ENCODE measurements at places on chromosomes 6 and 20.

- no peaks in the 10 kb centered on the region for H3K36me3 ChIP-seq
- peaks cover 8% of the 10 kb centered on the region for H3K4me1 ChIP-seq
- peak; percentile 62 for DNase-seq
Measured at GRCh38 chr6:138722425-138723371, 50.9 kb upstream of the CCDC28A start.

- H3K4me3 ChIP-seq, result no peak overlapping the region
- DNase-seq, result no peak
- H3K4me1 ChIP-seq, result no peaks in the 10 kb centered on the region
- H3K36me3 ChIP-seq, result peaks cover 46% of the 10 kb centered on the region
- no peaks in the 10 kb centered on the region for H3K27me3 ChIP-seq
Measured at GRCh38 chr6:73476723-73477122, 15.2 kb downstream of the MTO1 start.

GRCh38 chr6:98928688-98929087 lies 19.1 kb downstream of the FBXL4 start:
- no peaks in the 10 kb centered on the region for H3K36me3 ChIP-seq
- H3K4me1 ChIP-seq, result no peaks in the 10 kb centered on the region
- no peaks in the 10 kb centered on the region for H3K27me3 ChIP-seq
- H3K4me3 ChIP-seq, result no peak overlapping the region
- DNase-seq, result no peak

GRCh38 chr20:45039475-45039820 lies 61.5 kb downstream of the KCNS1 start:
- peaks cover 19% of the 10 kb centered on the region for H3K4me1 ChIP-seq
- no peaks in the 10 kb centered on the region for H3K27me3 ChIP-seq
- H3K4me3 ChIP-seq, result no peak overlapping the region
- no peaks in the 10 kb centered on the region for H3K36me3 ChIP-seq
- no peak overlapping the region for H3K27ac ChIP-seq

GRCh38 chr6:53825532-53826321 lies 30.9 kb downstream of the LRRC1 start:
- no peak overlapping the region for H3K27ac ChIP-seq
- no peaks in the 10 kb centered on the region for H3K4me1 ChIP-seq
- H3K36me3 ChIP-seq, result no peaks in the 10 kb centered on the region
- no peaks in the 10 kb centered on the region for H3K27me3 ChIP-seq

- H3K4me3 ChIP-seq, result no peak overlapping the region
- no peaks in the 10 kb centered on the region for H3K4me1 ChIP-seq
- peaks cover 28% of the 10 kb centered on the region for H3K27me3 ChIP-seq
- no peak overlapping the region for H3K27ac ChIP-seq
- DNase-seq, result no peak
Measured at GRCh38 chr6:814378-815347, 121.7 kb upstream of the EXOC2 start.

DNA sequence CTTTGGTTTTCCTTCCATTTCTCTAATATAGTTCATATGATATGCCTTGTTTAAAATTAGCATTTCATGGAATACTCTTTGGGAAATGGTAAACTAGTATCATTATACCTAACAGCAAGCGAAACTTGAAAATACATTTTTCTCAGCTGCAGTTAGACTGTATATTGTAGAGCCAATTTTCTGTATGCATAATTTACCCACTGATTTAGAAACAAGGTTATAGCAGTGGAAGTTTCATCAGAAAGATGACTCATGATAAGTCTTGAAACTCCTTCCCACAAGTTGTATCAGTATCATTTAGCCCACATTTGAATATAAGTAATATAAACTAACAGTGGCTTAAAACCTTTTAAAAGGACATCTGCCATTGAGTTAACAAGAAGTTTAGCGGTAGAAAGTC lies 164.8 kb upstream of the BMP5 start:
- DNase-seq, result peak; percentile 34
- no peak overlapping the region for H3K4me3 ChIP-seq
- H3K27me3 ChIP-seq, result no peaks in the 10 kb centered on the region
- H3K27ac ChIP-seq, result peak overlapping the region; percentile 54
- H3K4me1 ChIP-seq, result peaks cover 31% of the 10 kb centered on the region

- H3K27me3 ChIP-seq, result no peaks in the 10 kb centered on the region
- H3K36me3 ChIP-seq, result no peaks in the 10 kb centered on the region
- peaks cover 21% of the 10 kb centered on the region for H3K4me1 ChIP-seq
- H3K27ac ChIP-seq, result peak overlapping the region; percentile 41
Measured at GRCh38 chr20:12596863-12597262, 411.9 kb upstream of the SPTLC3 start.

DNA sequence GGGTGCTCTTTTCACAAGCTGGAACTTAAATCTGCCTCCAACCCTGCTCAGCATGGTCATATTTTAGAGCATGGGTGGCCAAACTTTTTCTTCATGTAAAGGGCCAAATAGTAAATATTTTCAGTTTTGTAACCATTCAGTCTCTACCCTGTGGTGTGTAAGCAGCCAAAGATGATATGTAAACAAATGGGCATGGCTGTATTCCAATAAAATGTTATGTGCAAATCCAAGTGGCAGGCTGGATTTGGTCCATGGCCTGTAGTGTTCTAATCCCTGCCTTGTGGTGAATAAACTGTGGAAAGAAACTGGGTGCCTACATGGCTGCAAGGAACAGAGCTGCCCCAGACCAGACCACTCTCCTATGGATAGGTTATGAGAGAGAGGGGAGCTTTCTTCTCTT lies 32.7 kb downstream of the OGFRL1 start:
- no peaks in the 10 kb centered on the region for H3K27me3 ChIP-seq
- no peak for DNase-seq
- H3K27ac ChIP-seq, result no peak overlapping the region
- no peak overlapping the region for H3K4me3 ChIP-seq
- no peaks in the 10 kb centered on the region for H3K4me1 ChIP-seq

DNA sequence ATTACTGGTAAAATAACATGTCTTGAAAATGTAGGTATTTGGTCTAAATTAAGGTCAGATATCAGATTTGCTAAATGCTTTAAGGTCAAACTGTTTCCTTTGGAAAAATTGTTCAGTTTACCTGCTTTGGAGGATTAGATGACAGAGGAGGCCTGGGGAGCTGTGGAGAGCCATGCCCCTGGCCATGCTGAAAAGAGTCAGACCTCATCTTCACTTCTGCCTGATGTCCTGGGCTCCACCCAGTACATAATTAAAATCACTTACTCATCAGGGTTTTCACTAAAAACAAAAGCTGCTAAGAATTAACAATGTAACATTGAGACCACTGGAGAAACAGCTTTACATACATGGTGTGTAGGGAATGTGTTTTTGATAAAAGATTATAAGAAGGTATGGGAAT lies 60.8 kb upstream of the UNC93A start:
- H3K27me3 ChIP-seq, result peaks cover 14% of the 10 kb centered on the region
- H3K36me3 ChIP-seq, result no peaks in the 10 kb centered on the region
- no peak for DNase-seq
- no peak overlapping the region for H3K4me3 ChIP-seq
- H3K27ac ChIP-seq, result no peak overlapping the region

GRCh38 chr6:119311514-119312142 lies 37.9 kb downstream of the MAN1A1 start:
- no peak for DNase-seq
- peaks cover 5% of the 10 kb centered on the region for H3K4me1 ChIP-seq
- H3K27me3 ChIP-seq, result no peaks in the 10 kb centered on the region
- no peak overlapping the region for H3K27ac ChIP-seq
- no peak overlapping the region for H3K4me3 ChIP-seq

DNA sequence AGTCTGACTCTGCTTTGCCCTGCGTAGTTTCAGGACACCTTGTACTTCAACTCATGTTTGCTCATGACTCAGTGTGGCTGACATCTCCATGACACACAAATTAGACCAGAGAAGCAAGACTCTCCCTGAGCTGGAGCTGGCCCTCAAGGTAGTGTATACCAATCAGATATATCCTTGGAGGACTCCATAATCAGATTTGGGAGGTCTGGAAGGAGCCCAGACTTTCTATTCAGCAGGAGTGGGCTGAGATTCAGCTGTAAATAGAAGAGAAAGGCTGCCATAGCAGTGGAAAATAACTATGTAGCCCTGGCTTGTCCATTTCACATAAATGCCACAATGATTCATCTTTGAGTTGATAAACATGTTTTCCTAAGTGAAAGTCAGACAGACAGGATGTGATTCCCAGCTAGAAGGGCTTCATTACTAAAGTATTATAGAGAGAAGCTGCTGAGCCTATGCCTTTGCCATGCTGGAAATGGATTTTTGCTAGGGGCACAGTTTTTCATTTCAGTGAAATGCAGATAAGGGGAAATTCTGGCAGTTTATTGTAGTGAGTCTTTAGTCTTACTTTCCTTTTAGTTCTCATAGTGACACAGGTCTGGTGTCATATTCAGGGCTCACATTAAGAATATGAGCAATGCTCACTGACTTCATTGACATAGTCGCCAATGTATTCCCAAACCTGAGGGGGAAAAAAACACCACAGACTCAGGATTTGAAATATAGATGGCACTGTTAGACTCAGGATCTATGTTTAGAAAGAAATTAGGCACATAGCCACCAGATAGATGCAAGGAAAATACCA lies 95.3 kb downstream of the CLVS2 start:
- no peak for DNase-seq
- H3K27me3 ChIP-seq, result no peaks in the 10 kb centered on the region
- H3K36me3 ChIP-seq, result no peaks in the 10 kb centered on the region
- H3K4me1 ChIP-seq, result peaks cover 2% of the 10 kb centered on the region

GRCh38 chr6:160004018-160004417 lies 35.1 kb downstream of the IGF2R start:
- no peaks in the 10 kb centered on the region for H3K36me3 ChIP-seq
- H3K27ac ChIP-seq, result no peak overlapping the region
- H3K4me1 ChIP-seq, result peaks cover 17% of the 10 kb centered on the region
- H3K4me3 ChIP-seq, result no peak overlapping the region
- no peaks in the 10 kb centered on the region for H3K27me3 ChIP-seq
- no peak for DNase-seq

Measured in A673 (cell line).